Activated CD8-positive, alpha-beta memory T cell treated with anti-CD3 and anti-CD28 coated beads for 4 hours (primary cell): ENCODE measurements at places on chromosomes 1 and 21.

- no peak for DNase-seq
These were observed 278.9 kb downstream of the RWDD3 start for GRCh38 chr1:95512925-95513324.

DNA sequence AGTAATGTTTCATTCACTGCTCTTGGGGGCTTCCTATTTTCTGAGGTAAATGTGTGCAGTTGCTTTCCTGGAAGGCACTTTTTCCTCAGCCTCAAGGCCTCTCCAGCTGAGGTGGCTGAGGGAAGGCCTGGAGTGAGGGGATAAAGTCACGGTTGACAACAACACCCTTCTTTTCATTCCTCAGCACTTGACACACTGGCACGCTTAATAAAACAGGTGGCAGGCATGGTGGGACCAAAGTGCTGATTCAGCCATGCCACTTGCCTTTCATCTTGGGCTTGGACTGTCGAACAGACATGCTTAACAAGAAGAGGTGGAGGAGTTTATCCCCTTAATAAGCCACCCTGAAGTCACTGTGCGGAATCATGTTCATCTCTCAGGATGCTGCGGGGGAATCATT lies 23.6 kb upstream of the GRHL3 start:
- no peak for DNase-seq

DNA sequence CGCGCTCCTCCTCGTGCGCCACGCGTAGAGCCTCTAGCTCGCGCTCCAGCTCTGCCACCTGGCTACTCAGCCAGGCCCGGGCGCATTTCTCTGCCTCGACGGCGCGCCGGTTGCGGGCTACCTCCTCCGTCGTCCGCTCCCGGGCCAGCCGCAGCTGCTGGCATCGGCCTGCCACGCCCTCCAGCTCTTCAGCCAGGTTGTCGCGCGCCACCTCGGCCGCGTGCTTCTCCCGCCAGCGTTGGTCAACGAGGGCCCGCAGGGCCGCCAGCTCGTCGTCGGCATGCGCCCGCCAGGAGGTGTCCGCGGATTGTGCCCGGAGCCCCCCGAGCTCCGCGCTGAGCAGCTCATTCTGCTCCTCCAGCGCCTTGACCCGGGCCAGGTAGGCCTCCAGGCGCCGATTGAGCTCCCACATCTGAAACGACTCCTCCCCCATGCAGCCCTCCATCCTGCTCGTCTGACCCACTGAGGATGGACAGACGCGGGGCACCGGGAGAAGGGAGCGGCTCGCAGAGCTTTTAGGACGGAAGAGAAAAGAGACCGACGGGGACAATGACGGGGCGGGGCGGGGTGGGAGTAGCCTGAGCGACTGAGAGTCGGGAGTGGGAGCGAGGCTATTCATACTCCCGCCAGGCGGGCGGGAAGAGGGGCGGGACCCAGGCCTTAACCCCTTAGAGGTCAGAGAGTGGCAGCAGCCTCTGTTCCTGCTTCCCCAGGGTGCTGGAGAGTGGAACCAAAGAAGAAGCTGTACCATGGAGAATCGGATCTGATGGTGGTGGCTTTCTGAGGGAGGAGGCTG lies at the start of gene NES:
Gene NES, minus strand, starts transcription at position 588 of the 796 bp plus-strand sequence. Its CDS starts 143 bp downstream, at position 445.
- DNase-seq: no peak

DNA sequence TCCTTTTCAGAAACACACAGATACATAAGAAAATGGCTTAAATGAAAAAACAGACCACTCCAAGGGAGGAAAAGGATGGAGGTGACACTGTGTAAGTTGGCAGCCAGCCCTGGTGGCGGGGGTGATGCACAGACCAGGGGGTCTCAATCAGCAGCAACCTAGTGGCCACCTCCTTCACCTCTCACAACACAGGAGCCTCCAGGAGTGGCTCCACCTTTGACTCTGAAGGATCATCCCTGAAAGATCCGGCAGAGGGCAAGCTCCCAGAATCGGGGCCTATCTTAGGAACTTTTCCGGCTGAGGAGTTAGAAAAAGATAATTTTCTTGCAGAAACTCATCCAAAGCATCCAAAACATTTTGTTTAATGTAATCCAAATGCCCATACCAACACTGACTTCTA lies 51.2 kb upstream of the SMYD2 start:
- DNase-seq: no peak

DNA sequence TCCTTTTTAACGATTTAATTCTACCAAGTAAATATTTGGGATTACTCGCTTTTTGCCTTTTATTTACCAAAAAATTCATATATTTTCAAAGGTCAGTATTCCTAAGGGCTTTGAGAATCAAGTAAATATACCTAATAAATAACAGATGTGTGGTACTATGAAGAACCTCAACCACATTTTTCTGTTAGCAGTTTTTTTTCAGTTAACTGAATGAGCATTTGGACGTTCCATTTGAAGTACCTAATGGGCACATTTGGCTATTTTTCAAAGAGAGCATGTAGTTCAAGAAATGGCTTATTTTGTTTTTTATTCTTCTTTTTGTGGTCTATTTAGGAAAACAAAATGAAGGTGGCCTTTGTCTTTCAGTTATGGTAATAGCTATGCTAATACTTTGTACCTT lies 253.0 kb downstream of the GPR52 start:
- no peak for DNase-seq

- no peak for DNase-seq
These were observed 134.6 kb upstream of the ARHGEF16 start for GRCh38 chr1:3319874-3320245.

- DNase-seq: no peak
These were observed 5.2 kb downstream of the AMPD1 start for GRCh38 chr1:114690148-114690547.
